ENCODE measurements at places on chromosomes 6 and 20.
A peak's percentile ranks its signal among the peaks of the same experiment; 100 is the strongest.

DNA sequence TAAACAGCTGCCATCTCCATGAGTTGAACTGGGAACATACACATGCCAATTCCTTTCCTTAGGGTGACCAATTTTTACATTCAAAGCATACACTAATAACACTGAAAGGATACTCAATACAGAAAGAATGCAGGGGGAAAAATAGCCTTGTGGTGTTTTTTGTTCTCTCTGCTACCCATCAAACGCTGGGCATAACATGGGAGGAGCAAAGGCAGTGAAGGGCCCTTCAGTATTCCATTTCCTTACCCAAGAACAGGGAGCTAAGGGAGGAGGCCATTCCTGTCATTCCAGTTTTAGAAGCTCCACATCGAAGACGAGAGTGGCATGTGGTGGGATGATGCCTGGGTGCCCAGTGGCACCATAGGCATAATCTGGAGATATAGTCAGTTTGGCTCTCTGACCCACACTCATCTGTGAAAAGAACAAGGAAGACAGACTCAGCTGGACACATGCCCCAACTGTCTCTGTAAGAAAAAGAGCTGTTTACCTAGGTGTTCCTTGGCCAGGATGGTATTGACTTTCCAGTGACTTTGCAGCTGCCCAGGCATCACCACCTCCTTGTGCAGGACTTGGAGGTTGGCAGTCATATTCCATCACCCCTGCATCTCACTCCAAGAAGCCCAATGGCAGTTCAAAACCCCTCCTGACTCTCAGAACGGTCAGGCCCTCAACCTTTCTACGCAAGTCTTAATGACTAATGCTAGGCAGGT is 20.9 kb downstream of the FKBP1A start:
- DNase-seq, result no peak

DNA sequence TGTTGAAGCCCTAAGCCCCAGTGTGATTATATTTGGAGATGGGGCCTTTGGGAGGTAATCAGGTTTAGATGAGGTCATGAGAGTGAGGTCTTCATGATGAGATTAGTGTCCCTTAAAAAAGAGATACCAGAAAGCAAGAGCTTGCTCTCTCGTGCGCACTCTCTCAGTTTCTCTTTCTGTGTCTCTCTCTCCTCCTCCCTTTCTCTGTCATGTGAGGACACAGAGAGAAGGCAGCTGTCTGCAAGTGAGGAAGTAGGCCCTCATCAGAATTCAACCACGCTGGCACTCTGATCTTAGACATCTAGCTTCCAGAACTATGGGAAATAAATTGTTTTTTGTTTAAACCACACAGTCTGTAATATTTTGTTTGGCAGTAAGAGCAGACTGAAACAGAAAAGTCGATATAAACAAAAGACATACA is 180.5 kb downstream of the IBTK start:
- DNase-seq, result peak; percentile 36

- no peak for DNase-seq
Measured at GRCh38 chr20:36988494-36988966, 37.0 kb upstream of the SAMHD1 start.

GRCh38 chr20:34560614-34561013 is 2.1 kb downstream of the MAP1LC3A start:
- DNase-seq, result no peak

DNA sequence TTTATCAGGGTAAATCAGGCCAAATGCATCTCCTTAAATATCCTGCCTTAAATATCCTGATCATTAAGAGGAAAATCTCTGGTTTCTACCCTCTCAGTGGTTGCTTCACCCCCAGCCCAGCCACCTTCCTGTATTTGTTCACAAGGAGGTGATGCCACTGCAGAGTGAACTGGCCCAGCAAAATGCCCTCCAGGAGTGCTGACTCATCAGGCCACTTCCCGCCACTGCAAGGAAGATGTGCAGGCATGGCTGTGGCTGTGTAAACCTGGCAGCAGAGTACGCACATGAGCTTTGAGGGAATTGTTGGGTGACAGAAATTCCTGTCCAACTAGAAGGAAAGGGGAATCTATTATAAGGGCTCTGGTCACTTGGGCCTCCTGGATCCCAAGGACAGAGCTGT is 13.8 kb downstream of the NQO2 start:
- DNase-seq, result peak; percentile 70

GRCh38 chr20:34155836-34156235 is 43.8 kb upstream of the EIF2S2 start:
- DNase-seq, result no peak

- no peak for DNase-seq
Measured at GRCh38 chr20:18790787-18791186, 22.8 kb upstream of the SCP2D1 start.

DNA sequence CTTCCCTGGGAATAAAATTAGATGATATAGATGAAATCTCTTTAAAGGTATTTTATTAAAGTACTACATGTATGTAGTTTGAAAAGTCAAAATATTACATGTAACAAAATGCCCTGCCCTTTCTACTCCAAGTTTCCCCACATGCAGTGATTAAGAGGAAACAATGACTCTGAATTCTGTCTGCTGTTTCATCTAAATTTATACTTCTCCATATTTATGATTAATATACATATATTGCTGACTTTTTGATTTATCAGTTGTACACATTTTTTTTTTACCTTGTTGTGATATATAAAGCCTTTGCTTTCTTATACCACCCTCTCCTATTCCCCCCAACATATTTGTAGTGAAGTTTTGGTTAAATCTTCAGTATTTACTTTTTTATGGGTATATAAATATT is 127.9 kb downstream of the ZFAND3 start:
- DNase-seq, result no peak

DNA sequence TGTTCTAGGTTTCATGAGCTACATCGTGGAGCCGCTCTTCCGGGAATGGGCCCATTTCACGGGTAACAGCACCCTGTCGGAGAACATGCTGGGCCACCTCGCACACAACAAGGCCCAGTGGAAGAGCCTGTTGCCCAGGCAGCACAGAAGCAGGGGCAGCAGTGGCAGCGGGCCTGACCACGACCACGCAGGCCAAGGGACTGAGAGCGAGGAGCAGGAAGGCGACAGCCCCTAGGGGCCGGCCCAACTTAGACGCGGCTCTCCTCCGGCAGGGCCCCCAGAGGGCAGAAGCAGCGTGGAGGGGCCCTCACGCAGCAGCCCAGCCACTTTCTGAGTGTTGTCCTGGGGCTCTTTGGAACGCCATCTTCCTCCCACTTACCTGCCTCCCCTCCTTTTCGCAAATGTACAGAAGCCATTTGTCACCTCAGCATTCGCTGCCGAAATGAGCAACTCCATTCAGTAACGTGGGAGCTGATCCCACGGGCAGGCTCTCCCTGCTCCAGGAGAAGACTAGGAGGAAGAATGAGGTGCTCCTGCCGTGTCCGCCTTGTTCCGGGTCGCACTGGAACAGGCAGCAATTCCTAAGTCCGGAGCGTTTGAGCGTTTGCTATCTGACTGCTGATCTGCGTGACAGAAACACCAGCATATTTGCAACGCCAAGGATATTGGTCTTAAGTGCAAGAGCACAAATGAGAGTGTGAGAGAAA is 58.4 kb downstream of the MTFR2 start:
- DNase-seq, result no peak

DNA sequence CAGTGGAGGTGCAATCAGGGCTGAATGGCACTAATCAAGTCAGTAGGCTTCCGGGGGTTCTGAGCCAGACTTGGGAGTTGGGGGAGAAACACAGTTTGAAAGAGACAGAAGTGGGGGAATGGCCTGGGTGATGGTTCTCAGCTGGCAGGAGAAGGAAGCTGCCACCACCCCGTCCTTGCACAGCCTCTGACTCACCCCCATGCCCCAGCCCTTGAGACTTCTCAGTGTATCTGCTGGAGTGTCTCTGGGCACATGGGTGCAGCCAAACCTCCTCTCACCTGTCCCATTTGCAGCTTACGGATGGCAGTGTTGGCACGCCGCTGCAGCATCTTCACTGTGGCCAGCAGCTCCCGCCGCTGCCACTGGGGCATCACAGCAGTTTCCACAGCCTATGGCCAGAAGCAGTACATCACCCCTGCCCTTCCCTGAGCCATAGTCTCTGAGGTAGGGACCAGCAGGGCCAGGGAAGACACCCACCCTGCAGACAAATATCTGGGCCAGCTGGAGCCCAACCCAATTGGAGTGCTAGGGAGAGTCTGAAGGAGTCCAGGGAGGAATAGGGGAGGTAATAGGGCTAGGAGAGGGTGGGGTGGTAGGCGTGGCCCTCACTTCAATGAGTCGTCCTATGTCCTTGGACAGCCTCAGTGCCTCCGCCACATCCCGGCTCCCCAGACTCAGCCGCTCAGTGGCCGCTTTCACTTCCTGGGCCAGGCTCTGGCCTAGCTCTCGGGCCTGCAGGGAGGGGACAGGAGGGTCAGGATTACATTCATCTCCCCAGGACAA is 11.2 kb downstream of the AARS2 start:
- no peak for DNase-seq

DNA sequence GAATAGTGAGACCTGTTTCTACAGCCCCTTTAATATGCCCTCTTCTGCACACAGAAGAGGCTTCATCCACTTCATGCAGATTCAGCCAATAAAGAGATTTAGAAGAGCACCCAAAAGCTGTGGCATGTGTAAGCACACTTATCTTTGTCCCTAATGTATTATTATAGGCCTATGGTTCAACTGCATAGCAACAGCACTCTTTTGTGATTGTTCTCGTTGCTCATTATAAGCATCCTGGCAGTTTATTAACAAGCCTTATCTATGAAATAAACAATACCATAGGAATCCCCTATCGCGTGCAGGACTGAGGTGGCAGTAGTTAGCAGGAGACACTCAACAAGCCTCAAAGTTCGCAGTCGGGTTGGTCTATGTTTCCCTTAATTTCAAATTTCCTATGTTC is 138.5 kb upstream of the BEND6 start:
- no peak for DNase-seq

DNA sequence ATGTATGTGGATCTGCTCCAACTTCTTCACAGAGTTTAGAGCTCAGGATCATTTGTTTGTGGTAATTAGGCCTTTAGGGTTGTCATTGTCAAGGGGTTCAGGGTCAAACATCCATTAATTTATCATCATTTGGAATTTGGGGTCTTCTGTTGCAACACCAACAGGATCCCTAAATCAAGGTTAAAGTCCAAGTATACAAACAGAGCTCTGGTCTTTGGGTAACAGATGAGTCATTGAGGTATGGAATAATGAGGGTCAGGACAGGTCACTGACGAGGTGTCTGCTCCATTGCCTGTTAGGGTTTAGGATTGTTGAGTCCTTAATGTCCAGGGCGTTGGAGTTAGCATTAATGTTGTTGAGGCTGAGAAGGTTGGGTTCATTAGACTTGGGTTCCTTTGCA is 47.6 kb downstream of the PRND start:
- no peak for DNase-seq

DNA sequence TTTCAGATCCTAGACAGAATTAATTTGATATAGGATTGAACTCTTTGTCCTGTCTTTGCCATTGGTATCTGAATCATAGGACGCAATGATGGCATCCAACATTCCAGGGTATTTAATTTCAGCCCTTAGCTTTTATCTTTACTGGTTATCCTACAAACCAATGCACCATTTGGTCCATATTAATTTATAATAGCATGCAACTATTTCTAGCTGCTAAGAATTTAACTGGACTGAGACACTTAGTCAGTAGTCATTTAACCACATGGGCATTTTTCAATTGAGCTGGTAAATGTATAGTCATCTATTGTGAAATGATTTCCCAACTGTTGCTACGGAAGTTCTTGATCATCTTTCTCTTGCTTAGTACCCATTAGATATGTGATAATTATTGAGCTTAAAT is 141.1 kb downstream of the CD164 start:
- peak; percentile 78 for DNase-seq

- DNase-seq, result no peak
Measured at GRCh38 chr6:132888701-132889100, 74.3 kb downstream of the RPS12 start.

DNA sequence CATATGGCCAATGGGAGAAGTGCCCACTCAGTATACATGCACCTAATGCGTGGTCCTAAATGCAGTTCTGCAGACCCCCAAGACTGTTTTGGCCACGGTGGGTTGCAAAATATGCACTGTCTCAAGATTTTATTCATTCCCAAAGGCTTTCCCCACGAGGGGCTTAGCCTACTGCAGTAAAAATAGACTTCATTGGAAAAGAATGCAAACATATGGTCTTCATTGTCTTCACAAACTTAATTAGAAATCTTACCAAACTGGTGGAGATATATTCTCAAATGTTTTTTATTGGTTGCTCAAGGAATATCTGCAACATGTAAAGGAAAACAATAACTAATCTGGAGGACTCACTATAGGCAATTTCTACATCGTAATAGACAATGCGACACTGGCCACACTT is 31.6 kb upstream of the PRL start:
- peak; percentile 56 for DNase-seq

- DNase-seq, result no peak
Measured at GRCh38 chr6:129209355-129209754, 326.4 kb downstream of the LAMA2 start.

DNA sequence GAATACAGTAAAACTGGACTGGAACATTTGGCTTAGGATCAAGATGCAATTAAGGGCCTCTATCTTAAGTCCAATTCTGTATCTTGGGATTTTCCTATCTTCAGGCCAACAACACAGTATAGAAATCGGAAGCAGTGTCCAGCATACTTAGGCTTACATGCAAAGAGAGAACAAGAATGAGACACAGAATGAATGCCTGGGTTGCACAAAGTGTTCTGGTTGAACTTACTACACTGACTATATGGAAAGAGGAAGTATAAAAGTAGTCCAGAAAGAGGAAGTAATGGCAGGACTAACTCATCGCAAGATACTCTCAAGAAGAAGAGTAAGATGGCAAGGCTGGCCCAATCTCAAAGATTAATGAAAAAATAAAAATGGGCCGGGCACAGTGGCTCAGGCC is 87.6 kb downstream of the BTBD9 start:
- no peak for DNase-seq

DNA sequence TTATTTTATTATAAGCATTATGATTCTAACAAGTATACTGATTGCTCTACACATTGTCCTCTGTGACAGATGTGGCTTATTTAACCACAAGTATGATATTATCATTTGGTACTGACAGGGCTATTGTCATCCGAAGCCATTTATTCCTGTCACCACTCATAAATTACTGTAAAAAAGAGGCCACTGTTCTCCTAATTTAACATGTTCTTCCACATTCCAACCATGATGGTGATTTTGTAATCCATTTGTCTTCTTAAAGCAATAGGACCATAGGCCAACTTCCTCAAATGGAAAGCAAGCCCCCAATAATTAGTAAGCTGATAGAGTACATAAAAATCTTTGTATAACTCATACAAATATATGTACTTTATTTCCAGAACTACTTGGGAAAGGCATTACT is 50.6 kb downstream of the FUT9 start:
- no peak for DNase-seq

DNA sequence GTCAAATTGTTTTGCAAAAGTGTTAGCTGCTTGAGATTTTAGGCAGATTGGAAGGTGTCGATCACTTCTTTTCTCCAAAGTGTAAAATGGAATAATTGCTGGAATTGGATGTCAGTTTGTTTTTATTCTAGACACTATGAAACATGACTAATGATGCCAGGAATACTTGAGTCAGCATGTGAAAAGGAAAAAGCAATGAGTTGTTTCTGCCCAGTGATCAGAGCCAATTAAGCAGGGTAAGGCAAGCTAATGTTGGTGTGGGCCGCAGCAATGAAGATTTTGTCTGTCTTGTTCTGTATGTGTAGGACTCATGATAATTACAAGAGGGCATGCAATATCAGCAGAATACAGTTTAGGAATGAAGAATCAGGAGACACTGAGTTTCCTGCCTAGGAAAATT is 110.3 kb downstream of the CARMIL1 start:
- DNase-seq, result peak; percentile 84

- no peak for DNase-seq
Measured at GRCh38 chr6:72212686-72213085, 326.3 kb downstream of the RIMS1 start.

Measured in fibroblast of gingiva (primary cell).